ACHN (cell line): ENCODE measurements at places on chromosomes 3 and 15.

- no peak for DNase-seq
Observed at GRCh38 chr3:171850320-171850959, 7.3 kb downstream of the TMEM212 start.

DNA sequence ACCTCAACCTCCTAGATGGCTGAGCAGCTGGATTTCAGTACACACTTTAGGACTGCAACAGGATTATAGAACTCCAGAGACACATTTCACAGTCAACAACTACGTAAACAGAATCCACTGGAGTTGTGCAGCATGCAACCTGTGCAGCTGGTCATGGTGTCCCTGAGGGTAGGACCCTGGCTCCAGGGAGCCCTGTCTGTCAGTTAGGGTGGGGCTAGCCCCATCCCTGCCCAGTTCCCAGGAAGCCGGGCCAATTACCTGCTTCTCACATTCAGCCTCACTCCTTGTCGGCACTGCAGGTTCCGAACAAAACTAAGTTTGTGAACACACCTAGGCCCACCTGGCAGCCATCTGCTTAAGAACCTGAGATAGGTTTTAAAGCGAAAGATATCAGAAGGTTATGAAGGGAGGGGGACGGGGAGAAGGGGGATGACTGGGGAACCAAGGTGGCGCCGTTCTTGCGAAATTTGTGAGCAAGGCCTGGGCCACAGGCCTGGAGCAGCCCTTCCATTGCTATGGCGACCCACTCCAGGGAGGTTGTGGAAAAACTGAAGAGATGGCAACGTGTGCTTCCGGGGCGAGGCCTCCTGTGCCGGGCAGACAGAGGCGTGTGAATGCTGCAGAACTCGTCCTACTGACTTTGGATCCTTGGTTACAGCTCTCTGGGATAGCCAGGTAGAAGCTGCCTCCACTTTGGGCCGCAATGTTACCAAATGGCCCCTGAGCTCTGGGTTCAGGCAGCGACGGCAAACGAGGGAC, 25.3 kb downstream of the ACSBG1 start:
- no peak for DNase-seq

GRCh38 chr3:189621948-189622603, 9.1 kb upstream of the TP63 start:
- no peak for DNase-seq

DNA sequence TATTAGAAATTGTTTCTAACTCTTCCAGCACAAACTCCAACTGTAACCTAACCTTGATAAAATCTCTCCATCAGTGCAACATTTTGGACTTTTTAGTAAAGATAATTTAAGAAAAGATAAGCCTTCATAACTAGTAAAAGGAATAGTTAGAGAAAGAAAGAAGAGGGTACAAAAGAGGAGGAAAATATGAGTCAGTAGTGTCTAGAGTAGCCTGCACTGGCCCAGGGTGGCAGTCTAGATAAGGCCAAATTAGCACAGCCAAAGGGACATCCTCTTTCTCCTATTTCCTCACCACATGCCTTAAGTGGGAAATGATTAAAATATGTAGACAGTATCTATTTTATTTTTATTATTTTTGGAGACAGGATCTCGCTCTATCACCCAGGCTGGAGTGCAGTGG, 3.7 kb downstream of the PROS1 start:
- no peak for DNase-seq
